ENCODE measurements at places on chromosomes 6 and 20.

- H3K36me3 ChIP-seq: no peaks in the 10 kb centered on the region
- no peaks in the 10 kb centered on the region for H3K4me1 ChIP-seq
- no peaks in the 10 kb centered on the region for H3K27me3 ChIP-seq
- no peak for DNase-seq
Observed at GRCh38 chr6:128889870-128890269, 6.9 kb downstream of the LAMA2 start.

DNA sequence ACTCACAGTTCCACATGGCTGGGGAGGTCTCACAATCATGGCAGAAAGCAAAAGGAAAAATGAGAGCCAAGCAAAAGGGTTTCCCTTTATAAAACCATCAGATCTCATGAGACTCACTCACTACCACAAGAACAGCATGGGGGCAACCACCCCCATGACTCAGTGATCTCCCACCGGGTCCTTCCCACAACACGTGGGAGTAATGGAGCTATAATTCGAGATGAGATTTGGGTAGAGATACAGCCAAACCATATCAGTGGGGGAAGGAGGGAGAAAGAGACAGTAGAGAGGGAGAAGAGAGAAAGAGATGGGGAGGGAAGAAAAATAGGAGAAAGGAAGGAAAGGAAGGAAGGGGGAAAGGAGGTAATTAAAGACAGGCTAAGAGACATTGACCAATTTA lies 30.1 kb downstream of the GMDS start:
- no peak overlapping the region for H3K27ac ChIP-seq
- no peaks in the 10 kb centered on the region for H3K4me1 ChIP-seq
- no peak overlapping the region for H3K4me3 ChIP-seq
- DNase-seq: no peak

GRCh38 chr6:137661601-137662000 lies 167.4 kb upstream of the OLIG3 start:
- H3K27me3 ChIP-seq: no peaks in the 10 kb centered on the region
- no peaks in the 10 kb centered on the region for H3K36me3 ChIP-seq
- peaks cover 16% of the 10 kb centered on the region for H3K4me1 ChIP-seq
- DNase-seq: no peak

- H3K36me3 ChIP-seq: no peaks in the 10 kb centered on the region
- peak; percentile 14 for DNase-seq
Observed at GRCh38 chr6:166490671-166491500, 95.6 kb downstream of the RAMACL start.

DNA sequence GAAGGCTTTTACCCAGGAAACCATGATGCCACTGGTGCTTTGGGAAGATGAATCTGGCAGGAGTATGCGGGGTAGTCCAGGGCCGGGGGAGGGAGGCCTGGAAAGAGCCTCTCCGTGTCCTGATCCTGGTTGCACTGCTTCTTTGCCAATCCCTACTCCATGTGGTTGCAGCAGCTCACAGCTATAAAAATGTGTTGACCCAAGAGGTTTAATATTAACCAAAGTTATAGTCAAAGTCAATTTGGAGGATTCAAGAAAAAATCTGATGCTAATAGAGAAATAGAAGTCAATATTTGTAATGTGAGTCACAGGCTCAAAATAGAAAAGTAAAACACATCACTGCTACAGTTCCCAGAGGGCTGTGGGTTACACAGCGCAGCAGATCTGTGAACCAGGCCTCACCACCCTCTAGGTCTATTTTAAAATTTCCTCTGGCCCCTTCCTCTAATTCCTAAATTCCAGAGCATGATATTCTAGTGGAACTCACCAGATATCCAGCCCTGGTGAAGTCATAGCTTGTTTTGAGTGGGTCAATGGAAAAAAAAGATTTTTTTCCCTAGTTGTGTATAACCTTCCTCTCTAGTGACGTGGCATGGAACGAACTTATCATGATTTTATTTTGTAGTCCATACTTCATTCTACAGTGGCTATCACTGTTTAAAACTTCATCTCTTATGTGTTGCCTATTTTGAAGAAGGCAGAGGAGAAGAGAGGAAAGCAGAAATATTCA lies 63.2 kb upstream of the BMP2 start:
- H3K27ac ChIP-seq: peak overlapping the region; percentile 80
- H3K4me1 ChIP-seq: peaks cover 40% of the 10 kb centered on the region
- no peak overlapping the region for H3K4me3 ChIP-seq
- no peaks in the 10 kb centered on the region for H3K27me3 ChIP-seq
- no peaks in the 10 kb centered on the region for H3K36me3 ChIP-seq

DNA sequence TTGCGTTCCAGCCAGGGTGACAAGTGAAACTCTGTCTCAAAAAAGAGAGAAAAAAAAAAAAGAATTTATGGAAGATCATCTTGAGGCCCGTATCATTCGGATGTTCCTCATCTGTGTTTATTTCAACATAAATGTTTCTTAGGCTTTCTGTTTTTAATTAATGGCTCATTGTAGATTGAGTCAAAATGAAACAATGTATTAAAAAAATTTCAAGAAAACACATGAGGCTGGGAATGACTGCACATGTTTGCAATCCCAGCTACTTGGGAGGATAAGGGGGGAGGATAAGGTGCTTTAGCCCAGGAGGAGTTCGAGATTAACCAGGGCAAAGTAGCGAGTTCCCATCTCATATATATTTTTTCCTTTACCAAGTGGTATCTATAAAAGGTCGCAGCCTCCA lies 47.3 kb downstream of the ITCH start:
- no peak overlapping the region for H3K27ac ChIP-seq
- H3K4me1 ChIP-seq: peaks cover 15% of the 10 kb centered on the region
- peaks cover 36% of the 10 kb centered on the region for H3K36me3 ChIP-seq
- H3K4me3 ChIP-seq: no peak overlapping the region

DNA sequence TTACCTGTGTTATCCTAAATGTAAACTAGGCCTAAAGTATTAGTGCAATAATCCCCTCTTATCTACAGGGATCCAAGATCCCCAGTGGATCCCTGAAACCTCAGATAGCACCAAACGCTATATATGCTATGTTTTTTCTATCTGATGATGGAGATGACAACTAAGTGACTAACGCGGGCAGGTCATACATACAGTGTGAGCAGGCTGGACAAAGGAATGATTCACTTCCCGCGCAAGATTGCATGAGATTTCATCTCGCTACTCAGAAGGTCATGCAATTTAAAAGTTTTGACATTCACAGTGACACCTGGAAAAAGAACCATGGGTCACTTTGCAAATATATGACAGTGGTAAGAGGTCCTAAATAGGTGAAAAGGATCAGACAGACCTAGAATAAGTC lies 875.9 kb downstream of the HACE1 start:
- DNase-seq: no peak
- H3K27me3 ChIP-seq: no peaks in the 10 kb centered on the region
- H3K4me1 ChIP-seq: no peaks in the 10 kb centered on the region
- no peak overlapping the region for H3K27ac ChIP-seq

- no peaks in the 10 kb centered on the region for H3K36me3 ChIP-seq
- peak overlapping the region; percentile 64 for H3K27ac ChIP-seq
- no peaks in the 10 kb centered on the region for H3K27me3 ChIP-seq
Observed at GRCh38 chr6:111805511-111806164, 67.6 kb downstream of the FYN start.

DNA sequence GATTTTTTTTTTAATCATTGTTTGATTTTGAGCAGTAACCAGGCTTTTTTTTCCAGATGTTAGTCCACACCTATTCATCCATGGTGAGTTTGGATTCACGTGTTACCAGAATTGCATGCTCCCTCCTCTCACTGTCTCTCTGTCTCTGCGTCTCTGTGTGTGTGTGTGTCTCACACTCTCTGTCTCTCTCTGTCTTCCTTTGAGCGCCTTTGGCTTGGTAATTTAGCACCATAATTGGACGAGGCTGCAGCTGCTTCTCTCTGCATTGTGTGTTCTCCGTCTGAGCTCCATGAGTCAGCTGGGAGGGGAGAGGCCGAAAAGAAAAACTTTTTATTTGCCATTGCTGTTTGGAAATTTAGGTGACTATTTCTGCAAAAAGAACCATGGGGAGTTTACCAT lies 3.4 kb downstream of the TFAP2B start:
- H3K4me3 ChIP-seq: no peak overlapping the region
- H3K36me3 ChIP-seq: no peaks in the 10 kb centered on the region
- no peak overlapping the region for H3K27ac ChIP-seq
- no peaks in the 10 kb centered on the region for H3K4me1 ChIP-seq

- H3K27ac ChIP-seq: no peak overlapping the region
- no peaks in the 10 kb centered on the region for H3K36me3 ChIP-seq
- peaks cover 6% of the 10 kb centered on the region for H3K4me1 ChIP-seq
- peaks cover 54% of the 10 kb centered on the region for H3K27me3 ChIP-seq
Observed at GRCh38 chr6:35511562-35511941, 1.1 kb downstream of the TULP1 start.

GRCh38 chr6:87391334-87391733 lies 16.4 kb upstream of the CFAP206 start:
- no peaks in the 10 kb centered on the region for H3K36me3 ChIP-seq
- H3K4me1 ChIP-seq: no peaks in the 10 kb centered on the region
- H3K4me3 ChIP-seq: no peak overlapping the region
- no peaks in the 10 kb centered on the region for H3K27me3 ChIP-seq
- DNase-seq: no peak

- no peaks in the 10 kb centered on the region for H3K27me3 ChIP-seq
- H3K4me3 ChIP-seq: no peak overlapping the region
- H3K4me1 ChIP-seq: no peaks in the 10 kb centered on the region
- no peak for DNase-seq
- H3K27ac ChIP-seq: no peak overlapping the region
Observed at GRCh38 chr20:8255945-8256632, 124.0 kb downstream of the PLCB1 start.

GRCh38 chr6:88843040-88843439 lies 120.4 kb downstream of the RNGTT start:
- no peak overlapping the region for H3K4me3 ChIP-seq
- no peaks in the 10 kb centered on the region for H3K27me3 ChIP-seq
- no peak for DNase-seq
- H3K27ac ChIP-seq: peak overlapping the region; percentile 6

DNA sequence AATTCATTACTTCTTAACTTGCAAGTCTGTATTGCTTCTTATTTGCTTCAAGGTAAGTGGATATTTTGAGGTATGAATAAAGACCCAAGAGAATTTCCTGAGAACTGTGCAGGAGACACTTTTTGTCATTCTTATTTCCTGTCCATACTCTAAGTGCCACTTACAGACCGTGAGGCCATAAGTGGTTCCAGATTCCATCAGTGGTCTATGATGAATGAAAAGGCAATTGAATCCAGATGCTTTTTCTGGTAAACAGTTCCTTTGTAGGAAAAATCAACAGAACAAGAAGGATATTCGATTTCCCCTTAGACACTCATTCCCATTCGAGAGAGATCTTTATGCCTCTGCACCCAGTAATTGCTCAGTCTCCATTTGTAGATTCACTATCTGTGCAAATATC lies 58.3 kb upstream of the PDE10A start:
- no peak overlapping the region for H3K27ac ChIP-seq
- H3K36me3 ChIP-seq: no peaks in the 10 kb centered on the region
- no peak for DNase-seq
- H3K4me1 ChIP-seq: no peaks in the 10 kb centered on the region
- H3K4me3 ChIP-seq: no peak overlapping the region

DNA sequence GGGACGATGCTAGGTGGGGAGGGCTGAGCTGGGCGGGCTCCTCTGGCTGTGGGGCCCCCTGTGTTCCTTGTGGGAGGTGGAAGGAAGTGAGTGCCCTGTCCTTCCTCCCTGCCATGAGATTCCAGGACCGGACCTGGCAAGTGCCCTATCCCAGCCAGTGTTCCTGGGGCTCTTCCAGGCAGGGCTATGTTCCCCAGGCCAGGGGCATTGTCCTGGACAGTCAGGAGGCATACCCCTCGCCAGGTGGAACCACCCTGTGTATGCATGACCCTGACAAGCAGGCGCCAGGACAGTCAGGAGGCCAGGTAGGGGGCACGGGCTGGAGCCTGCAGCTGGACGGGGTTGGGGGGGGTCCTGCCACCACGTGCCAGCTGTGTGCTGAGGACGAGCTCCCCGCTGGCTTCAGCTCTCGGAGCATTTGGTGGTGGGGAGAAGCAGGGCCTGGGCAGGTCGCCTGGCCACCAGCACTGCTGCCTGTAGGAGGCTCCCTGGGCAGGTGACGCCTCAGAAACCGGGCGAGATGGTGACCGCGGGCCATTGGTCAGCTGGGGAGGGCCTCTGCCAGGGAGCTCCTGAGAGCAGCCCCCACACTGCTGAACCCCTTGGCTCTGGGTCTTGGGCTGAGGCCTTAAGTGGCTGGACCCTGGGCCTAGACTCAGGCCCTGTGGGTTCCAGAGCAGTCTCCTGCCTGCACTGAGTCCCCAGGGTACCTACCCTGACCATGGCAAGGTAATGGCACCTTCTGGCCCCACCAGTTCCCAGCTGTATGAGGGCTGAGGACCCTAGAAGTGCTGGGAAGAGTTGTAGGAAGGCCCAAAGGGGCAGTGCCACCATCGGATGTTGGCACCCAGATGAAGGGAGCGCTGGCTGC lies 694 bp downstream of the SLC17A9 start:
- peaks cover 22% of the 10 kb centered on the region for H3K4me1 ChIP-seq
- peak overlapping the region; percentile 89 for H3K27ac ChIP-seq
- no peaks in the 10 kb centered on the region for H3K27me3 ChIP-seq
- DNase-seq: no peak
- peak overlapping the region; percentile 22 for H3K4me3 ChIP-seq

DNA sequence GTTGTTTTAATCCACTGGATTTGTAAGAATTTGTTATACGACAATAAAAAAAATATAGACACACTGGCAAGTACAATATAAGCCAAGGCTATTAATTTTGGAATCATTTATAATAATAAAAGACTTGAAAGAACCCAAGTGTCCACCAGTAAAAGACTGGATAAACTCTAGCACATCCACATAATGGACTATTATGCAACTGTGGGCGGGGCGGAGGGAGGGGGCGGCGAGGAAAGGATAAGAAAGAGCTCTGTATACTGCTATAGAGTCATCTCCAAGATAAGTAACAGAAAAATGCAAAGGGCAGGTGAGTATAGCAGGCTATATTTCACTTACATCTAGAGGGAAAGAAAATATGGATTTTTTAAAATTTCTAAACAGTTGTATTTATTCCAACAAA lies 123.3 kb downstream of the TBC1D32 start:
- H3K36me3 ChIP-seq: no peaks in the 10 kb centered on the region
- H3K27ac ChIP-seq: no peak overlapping the region
- no peak for DNase-seq
- H3K4me1 ChIP-seq: no peaks in the 10 kb centered on the region
- H3K27me3 ChIP-seq: no peaks in the 10 kb centered on the region
- no peak overlapping the region for H3K4me3 ChIP-seq

- no peak overlapping the region for H3K4me3 ChIP-seq
- no peaks in the 10 kb centered on the region for H3K36me3 ChIP-seq
- peaks cover 6% of the 10 kb centered on the region for H3K4me1 ChIP-seq
- no peaks in the 10 kb centered on the region for H3K27me3 ChIP-seq
- DNase-seq: no peak
Observed at GRCh38 chr6:154613137-154613676, 102.7 kb upstream of the CNKSR3 start.

GRCh38 chr20:23879811-23880374 lies 345 bp upstream of the CST5 start:
- H3K27ac ChIP-seq: no peak overlapping the region
- H3K4me3 ChIP-seq: no peak overlapping the region
- no peaks in the 10 kb centered on the region for H3K4me1 ChIP-seq

DNA sequence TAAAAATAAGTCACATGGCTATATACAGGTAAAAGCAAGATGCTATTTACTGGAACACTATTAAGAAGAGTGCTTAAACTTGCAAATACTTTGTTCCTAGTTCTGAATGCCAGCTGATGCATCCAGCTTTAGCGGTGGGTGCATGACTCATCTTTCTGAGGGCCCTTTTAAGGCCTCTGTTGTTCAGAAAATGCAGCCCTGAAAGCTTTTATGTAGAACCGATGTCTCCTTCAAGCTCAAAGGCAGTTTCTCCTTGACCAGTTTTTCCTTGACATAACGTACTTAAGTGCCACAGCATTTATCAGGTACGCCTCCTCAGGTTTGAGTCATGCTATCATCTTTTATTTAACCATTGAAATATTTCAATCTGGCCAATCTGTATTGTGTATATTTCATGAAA lies 82.8 kb downstream of the MLIP start:
- no peaks in the 10 kb centered on the region for H3K36me3 ChIP-seq
- no peak overlapping the region for H3K27ac ChIP-seq
- H3K4me1 ChIP-seq: no peaks in the 10 kb centered on the region
- no peak for DNase-seq
- no peaks in the 10 kb centered on the region for H3K27me3 ChIP-seq
